ENCODE measurements at places on chromosomes 16 and 17.

DNA sequence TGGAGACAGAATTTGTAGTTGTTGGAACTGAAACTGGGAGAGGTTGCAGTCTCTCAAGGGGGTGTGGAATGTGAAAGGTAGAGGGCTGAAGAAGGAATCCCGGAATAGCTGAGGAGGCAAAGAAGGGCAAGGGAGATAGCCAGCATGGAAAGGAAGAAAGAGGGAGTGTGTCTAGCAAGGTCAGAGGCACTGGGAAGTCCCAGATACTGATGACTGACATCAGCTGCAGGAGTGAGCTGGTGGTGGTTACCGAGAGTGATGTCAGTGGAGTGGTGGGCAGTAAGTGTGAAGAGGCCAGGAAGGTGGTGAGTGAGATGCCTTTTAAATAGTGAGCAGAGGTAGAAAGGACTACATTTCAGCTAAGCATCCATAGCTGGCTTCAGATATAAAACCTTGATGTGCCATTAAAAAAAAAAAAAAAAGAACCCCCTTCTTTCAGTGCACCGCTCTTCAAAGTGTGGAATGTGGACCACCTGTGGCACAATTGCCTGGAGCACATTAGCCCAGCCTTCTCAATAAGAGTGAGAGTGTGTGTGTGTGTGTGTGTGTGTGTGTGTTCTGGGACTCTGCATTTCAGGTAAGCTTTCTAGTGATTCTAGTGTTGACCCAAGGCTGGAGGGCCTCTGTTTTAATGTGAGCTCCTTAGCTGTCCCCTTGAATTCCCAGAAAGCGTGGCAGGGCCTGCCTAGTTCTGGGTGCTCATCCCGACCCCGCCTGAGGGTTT lies 8.5 kb downstream of the PRMT7 start:
- DNase-seq = no peak

DNA sequence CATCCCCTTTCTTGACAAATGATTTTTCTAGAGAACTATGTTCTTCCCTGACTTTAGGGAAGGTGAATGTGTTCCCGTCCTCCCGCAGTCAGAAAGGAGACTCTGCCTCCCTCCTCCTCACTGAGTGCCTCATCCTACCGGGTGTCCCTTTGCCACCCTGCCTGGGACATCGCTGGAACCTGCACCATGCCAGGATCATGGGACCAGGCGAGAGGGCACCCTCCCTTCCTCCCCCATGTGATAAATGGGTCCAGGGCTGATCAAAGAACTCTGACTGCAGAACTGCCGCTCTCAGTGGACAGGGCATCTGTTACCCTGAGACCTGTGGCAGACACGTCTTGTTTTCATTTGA lies 7.4 kb downstream of the NAT9 start:
- no peak for DNase-seq

DNA sequence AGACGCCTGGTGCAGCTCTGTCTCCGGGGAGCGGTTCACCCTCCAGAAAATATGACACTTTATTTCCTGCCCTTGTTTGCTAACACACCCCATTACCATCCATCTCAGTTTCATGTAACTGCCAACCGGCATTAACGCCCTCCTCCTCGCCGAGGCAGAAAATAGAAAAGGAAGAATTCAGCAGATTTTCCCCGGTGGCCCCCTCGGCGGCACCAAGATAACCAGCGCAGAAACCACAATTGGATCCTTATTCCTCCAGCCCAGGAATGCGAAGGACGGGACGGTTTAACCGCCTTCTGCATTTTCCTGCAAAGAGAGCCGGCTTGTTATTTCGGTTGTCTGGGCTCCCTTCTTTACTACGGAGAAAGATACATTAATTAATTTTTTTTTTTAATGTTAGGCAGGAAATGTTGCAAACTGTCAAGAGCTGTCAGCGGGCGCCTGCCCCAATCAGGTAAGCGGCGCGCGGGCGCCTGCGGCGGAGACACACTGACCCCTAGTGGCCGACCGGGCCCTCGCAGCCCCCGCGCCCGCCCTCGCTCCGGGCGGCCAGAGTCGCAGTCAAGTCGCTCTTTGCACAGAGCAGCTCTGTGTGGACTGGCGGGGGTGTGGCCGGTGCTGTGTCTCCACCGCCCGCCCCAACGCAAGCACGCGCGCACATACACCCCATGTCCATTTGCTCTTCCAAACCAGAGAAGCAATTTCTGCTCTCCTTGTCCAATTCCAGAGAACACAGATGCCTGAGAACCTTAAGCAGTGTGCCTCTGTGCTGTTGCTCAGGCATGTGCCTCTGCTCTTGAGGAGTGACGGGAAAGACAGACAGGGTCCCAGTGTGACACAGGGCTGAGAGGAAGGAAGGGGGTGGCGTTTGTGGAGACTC lies 53.6 kb downstream of the C17orf67 start:
- peak; percentile 79 for DNase-seq

- peak; percentile 66 for DNase-seq
Measured at GRCh38 chr16:17397499-17397891, 73.3 kb downstream of the XYLT1 start.

- no peak for DNase-seq
Measured at GRCh38 chr17:33901085-33901484, 354.0 kb upstream of the CCL2 start.

GRCh38 chr16:57526498-57526897 lies 9.9 kb downstream of the CCDC102A start:
- no peak for DNase-seq

GRCh38 chr16:27634779-27635178 lies 84.8 kb downstream of the KATNIP start:
- peak; percentile 15 for DNase-seq

DNA sequence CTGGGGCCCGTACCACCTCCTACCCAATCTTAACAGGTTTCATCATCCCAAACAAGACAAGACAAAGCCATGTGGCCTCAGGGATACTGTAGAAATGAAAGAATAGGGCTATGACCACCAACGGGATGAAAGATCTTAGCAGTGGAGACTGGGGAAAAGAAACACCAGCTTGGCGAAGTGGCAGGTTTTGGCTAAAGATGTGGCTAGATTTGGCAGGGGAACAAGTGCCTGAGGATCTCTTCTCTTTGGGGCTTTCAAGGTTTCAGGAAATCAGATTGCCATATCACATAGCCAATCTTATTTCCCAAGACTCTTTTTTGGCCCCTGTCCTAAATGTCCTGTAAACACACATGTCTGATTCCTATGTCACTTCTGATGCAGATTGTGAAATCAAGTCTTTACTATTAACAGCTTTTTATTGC lies 6.9 kb downstream of the KRT24 start:
- no peak for DNase-seq

DNA sequence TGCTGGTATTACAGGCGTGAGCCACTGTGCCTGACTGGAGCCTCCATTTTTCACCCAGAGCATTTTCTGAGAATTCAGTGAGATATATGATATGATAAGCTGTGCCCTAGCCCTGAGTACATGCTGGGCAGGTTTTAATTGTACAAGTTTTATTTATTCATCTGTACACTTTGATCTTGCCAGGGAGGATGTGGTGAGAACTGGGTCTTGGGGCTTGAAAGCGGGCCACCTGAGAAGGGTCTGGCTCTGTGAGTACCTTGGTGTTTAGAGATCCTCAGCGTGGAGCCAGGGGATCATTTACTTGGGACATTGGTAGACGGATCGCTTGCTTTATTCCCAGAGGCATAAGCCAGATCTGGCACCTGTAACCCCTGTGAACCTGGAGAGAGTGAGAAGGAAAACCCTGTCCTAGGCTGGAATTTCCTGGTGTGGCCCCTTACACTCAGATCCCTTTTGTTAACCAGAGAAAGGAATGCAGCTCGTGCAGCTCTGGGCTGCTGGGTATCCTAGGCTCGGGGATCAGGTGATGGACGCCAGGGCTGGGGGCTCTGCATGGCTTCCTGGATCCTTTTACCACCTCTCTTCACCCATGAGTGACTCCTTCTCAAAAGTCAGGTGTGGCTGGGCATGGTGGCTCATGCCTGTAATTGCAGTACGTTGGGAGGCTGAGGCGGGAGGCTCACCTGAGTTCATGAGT lies 91.9 kb downstream of the ABCC1 start:
- DNase-seq = no peak

- DNase-seq = peak; percentile 50
Measured at GRCh38 chr16:69166946-69167930, 19.7 kb upstream of the SNTB2 start.

GRCh38 chr17:56870081-56870651 lies 36.2 kb downstream of the DGKE start:
- no peak for DNase-seq

- no peak for DNase-seq
Measured at GRCh38 chr17:49992191-49992932, 2.7 kb downstream of the DLX3 start.

GRCh38 chr17:15957206-15957605 lies 12.3 kb downstream of the ADORA2B start:
- no peak for DNase-seq

GRCh38 chr17:2560658-2561057 lies 32.8 kb upstream of the PAFAH1B1 start:
- DNase-seq = no peak

- no peak for DNase-seq
Measured at GRCh38 chr17:77506371-77506991, 365.7 kb downstream of the SEC14L1 start.

DNA sequence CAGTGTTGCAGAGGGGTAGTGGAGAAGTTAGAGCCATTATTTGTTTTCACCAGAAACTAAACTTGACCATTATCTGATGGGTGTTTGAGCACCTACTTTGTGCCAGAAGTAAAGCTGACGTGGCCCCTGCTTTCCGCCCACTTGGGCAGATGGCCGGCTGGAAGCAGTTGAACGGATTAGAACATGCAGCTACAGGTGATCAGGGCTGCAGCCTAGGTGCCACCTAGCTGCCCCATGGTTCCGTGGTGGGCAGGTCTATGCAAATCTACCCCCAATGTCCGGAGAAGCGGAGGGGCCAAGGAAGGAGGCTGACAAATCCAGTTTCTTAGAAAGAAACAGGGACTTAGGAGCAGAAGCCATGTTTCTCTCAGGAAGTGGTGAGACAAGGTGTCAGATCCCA lies 62.7 kb downstream of the B9D1 start:
- no peak for DNase-seq

- DNase-seq = no peak
Measured at GRCh38 chr16:79191933-79192332, 408.6 kb downstream of the MAF start.

GRCh38 chr17:72282439-72283029 lies 161.7 kb downstream of the SOX9 start:
- DNase-seq = no peak

GRCh38 chr16:56530872-56531271 lies 11.0 kb upstream of the BBS2 start:
- DNase-seq = peak; percentile 42

DNA sequence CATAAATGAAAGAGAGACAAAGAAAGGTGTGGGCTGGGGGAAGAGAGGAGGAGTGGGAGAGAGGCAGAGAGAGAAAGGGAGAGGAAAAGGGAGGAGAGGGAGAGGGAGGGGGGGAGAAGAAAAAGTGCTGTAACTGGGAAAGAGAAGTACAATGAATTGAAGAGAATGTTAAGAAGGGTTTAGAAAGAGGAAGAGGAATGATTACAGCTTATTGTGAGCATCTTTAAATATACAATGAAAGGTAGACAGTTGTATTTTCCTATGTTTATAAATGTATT lies 229.1 kb upstream of the PMFBP1 start:
- no peak for DNase-seq

- DNase-seq = no peak
Measured at GRCh38 chr17:69732272-69732918, 317.9 kb downstream of the MAP2K6 start.
